Activated T-cell treated with anti-CD3 and anti-CD28 coated beads, Interleukin-2, amount 50 U/mL, for 72 hours (primary cell): ENCODE measurements at places on chromosomes 7 and 10.

DNA sequence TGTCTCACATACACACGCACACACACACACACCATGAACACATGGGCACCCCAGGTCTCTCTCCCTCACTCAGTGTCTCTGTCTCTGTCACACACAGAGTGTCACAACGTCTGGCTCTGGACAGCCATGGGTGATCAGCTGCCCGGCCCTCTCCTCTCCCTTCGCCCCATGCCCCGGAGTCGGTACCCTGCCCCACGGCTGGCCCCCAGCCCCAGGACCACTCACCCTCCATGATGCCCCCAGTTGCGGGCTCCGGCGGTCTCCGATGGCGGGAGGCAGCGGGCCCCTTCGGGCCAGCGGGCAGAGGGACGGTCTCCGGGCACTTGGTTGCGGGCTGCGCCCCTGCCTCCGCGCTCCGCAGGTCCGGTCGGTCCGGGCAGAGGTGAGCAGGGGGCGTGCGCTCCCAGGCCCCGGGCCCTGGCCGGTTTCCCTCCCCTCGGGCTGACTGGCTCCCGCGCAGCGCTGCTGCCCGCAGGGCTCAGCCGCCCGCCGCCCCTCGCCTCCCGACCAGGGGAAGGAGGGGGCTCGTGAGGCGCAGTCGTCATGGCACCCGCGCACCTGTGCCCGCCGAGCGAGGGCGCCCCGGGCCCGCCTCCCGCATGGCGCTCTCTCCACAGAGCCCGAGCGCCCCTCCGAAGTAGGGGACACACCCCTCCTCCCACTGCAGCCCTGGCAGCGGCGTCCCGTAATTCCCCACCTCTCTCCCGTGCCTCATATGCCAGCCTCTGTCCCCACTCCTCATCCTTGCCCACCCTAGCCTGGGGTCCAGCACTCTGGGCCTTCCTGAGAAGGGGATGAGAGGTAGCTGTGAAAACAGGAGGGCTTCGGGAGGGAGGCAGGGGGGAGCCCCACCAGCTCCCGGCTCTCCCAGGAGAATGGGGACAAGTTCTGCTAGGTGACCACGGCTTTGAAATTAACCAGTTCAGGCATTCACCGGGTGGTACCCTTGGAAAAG lies at the start of gene NPFFR1:
TSS of gene NPFFR1 (minus strand) at position 560 of the 955 bp plus-strand sequence. CDS start at position 232, 328 bp downstream.
- DNase-seq: no peak

- DNase-seq: no peak
Measured at GRCh38 chr10:109968953-109969759, 38.6 kb upstream of the ADD3 start.

DNA sequence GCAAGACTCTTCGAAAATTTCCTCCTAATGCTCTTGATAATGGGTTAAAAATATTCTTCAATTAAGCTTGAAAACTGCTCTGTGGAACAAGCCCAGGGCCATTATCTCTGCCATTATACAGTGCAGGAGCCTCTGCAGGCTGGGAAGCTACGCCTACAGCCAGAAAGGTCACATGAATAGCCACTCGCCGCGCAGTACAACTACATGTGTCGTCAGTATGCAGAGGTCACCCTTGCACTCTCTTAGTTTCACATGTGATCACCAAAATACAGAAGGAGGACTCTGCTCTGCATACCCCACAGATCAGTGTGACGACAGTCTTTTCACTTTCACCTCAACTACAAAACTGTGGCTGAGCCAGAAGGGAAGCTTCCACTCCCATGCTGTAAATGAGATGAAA lies 141.8 kb upstream of the C1QL3 start:
- DNase-seq: no peak

DNA sequence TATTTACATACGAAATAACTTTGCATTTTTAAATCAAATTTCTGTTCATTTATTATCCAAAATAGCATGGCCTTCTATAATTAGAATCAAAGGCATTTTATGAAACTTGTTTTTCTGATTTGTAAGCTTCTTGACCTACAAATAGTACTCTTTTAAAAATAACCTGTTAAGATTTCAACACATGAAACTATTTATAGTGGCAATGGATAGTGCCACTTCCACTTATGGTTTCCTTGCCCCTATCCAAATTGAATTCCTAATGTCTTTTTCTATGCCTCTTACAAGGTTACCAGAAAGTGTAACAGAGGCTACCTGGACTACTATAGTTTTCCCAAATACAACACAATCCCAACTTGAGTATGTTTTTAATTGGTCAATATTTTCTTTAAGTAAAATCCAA lies 263.5 kb downstream of the SEMA3D start:
- DNase-seq: no peak

DNA sequence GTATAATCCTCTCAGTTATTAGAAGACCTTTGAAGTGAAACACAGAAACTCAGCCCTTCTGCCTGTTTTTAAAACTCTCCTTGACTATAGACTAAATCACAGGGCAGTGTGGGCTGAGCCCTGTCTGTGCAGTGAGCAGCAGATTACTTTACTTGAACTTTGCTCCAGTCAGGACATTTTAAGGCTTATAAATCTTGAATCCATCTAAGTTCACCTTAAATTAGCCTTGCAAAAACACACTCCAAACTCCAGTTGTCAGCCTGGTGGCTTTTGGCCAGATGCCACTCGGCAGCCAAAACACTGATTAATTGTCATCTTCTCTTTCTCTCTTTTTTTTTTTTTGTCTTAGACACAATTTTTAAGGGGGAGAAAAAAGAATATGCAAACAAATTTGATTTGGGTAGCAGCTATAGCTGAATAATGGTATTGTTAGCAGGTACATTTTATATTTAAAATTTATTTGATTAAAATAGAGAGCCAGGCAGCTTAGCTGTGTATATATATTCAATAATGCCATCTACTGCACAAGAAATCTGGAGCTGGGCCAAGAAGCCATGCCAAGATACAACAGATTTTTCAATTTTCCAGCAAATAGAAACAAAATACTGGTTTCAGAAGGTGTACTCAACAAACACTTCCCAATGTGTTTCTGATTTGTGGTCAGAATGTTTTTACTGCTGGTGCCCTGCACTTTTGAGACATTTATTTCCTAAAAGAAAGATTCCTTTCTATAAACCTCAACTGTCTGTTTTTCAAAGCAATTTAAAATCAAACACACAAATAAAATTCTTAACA lies 247.7 kb downstream of the TFEC start:
- DNase-seq: no peak

- no peak for DNase-seq
Measured at GRCh38 chr10:15280462-15280861, 90.6 kb downstream of the FAM171A1 start.

- DNase-seq: no peak
Measured at GRCh38 chr7:149670288-149670687, 103.1 kb downstream of the ZNF467 start.

DNA sequence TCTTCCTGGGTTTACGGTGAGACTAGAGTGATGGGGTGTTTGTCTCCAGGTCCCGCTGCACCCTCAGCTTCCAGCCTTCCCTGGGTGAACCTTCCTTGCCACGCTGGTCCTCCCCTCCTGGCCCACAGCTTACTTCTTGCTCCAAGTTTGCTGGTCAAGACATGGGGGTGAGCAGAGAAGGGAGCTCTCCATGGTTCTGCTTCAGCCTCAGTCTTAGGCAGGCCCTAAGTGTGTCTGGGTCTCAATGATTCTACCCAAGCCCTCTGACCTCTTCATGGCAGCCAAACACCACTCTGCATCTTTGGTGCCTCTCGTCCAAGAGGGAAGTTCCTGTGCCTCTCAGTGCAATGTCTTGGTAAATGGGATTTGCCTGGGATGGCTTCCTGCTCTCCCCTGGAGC lies 356.5 kb upstream of the KLF6 start:
- no peak for DNase-seq

GRCh38 chr10:21363731-21364104 lies 161.8 kb downstream of the SKIDA1 start:
- no peak for DNase-seq

DNA sequence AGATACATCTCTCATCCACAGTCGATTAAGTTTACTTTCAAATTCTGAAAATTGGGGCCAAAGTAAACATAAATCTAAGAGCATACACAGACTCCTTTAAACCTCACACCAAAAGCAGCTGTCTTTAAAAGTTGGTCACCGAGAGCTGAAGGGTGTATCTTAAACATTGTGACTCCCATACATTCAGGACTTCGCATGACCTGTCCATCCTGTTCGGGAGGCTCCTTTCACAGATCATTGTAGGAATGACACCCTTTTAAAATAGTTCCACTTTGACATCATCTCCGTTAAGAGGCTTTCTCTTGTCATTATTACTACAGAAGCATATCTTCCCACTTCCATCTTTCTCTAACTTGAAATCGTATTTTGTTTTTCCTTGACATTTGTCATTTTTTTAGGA lies 440.0 kb downstream of the DNAJB9 start:
- DNase-seq: no peak

- DNase-seq: no peak
Measured at GRCh38 chr10:77602231-77602912, 35.2 kb downstream of the KCNMA1 start.

GRCh38 chr7:47942132-47942531 lies 6.1 kb downstream of the PKD1L1 start:
- DNase-seq: no peak

DNA sequence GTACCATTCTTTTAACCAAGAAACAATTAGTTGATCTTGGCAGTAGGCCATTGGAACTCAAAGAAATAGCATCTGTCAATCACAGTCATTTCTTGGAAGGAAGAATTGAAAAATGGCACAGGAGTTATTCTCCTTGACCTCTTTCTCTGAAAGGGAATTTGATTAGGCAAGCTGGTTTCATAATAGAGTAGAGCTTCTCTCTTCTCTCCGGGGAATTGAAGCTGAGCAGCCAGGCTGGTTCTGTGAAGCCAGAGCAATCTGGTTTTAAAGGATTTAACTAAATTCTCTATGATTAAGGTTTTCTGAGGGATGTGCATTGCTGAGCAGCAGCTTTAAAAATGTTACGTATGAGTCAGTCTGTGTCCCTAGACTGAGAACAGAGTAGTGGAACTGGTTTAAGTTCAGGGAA lies 70.2 kb downstream of the AHCYL2 start:
- DNase-seq: no peak

DNA sequence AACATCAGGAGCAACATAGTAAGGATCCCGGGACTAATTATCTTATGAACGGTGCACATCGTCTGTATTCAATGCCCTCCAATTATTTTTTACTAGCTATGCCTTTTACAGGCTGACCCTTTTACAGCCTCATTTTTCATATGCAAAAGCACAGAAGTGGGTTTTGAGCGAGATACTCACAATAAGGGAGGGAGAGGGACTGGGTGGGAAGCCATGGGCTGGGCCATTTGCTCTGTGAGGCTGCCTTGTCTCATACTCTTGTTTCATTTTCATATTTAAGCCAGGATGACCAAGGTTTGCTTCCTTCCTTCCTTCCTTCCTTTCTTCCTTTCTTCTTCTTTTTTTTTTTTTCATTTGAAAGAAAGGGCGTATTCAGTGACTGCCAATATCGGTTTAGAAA lies 259.3 kb downstream of the TRIL start:
- DNase-seq: no peak

- no peak for DNase-seq
Measured at GRCh38 chr7:82257118-82257695, 186.4 kb downstream of the CACNA2D1 start.

- DNase-seq: no peak
Measured at GRCh38 chr10:71081912-71082311, 130.5 kb upstream of the UNC5B start.
